ENCODE measurements at places on chromosomes 3 and 15.

GRCh38 chr3:194029846-194030245, 106.1 kb upstream of the HES1 start:
- DNase-seq, result no peak

DNA sequence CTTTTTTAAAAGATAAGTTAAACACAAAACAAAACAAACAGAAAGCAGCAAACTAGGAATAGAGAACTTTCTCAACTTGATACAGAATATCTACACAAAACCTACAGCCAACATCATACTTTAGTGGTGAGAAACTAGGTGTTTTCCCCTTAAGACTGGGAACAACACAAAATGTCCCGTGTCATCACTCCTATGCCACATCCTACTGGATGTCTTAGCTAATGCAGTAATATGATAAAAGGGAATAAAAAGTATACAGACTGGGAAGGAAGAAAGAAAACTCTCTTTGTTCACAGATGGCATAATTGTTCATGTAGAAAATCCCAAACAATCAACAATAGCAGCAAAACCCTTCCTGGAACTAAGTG, 45.9 kb downstream of the TMEM45A start:
- DNase-seq, result no peak

GRCh38 chr15:72706266-72706665, 20.3 kb downstream of the BBS4 start:
- no peak for DNase-seq

GRCh38 chr3:73271-73670, 123.3 kb upstream of the CHL1 start:
- no peak for DNase-seq

DNA sequence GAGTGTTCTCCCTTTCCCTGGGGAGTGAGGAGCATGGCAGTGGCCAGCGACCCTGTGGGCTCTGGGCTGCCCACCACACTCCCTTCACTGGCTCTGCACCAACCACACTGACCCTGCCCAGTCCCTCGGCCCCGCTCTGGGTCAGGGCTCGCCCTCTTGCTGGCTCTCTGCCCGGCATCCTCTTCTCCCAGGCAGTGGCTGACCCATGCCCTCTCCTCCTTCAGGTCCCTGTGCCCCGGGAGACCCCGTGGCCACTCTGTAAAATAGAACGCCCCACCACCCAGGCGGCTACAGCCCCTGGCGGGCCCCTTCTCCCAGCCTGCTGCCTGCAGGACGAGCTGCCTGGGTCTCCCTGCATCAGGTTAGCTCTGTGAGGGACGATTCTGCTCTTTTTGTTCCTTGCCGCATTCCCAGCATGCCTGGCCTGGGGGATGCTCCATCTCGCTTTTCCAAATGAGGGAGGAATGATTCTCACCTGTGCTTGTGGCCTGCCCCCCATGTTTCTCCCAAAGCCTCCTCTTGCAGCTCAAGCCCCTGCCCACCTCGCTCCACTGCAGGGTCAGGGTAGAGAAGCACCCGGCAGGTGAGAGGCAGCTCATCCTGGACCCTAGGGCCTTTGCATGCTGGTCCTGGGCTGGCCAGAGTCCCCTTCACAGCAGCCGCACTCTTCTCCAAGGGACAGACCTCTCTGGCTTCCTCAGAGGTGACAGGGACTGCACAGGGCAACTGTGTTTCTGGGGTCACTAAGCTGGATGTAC, 14.5 kb upstream of the CFAP100 start:
- DNase-seq, result no peak

GRCh38 chr3:183554377-183554776, 1.1 kb downstream of the KLHL6 start:
- no peak for DNase-seq

DNA sequence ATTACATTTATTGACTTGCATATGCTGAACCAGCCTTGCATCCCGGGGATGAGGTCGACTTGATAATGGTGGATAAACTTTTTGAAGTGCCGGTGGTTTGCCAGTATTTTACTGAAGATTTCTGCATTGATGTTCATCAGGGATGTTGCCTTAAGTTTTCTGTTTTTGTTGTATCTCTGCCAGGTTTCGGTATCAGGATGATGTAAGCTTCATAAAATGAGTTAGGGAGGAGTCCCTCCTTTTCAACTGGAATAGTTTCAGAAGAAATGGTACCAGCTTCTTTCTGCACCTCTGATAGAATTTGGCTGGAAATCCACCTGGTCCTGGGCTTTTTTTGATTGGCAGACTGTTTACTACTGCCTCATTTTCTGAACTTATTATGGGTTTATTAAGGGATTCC, 250.8 kb downstream of the TBC1D5 start:
- DNase-seq, result no peak

- DNase-seq, result no peak
Observed at GRCh38 chr15:72130272-72130671, 12.1 kb downstream of the SENP8 start.
